ENCODE measurements at places on chromosomes 1 and 21.
A peak's percentile ranks its signal among the peaks of the same experiment; 100 is the strongest.

GRCh38 chr1:109792056-109792831 is 28.5 kb upstream of the EPS8L3 start:
- DNase-seq: peak; percentile 85

- DNase-seq: peak; percentile 41
Observed at GRCh38 chr1:24526940-24527542, 24.4 kb downstream of the RCAN3 start.

DNA sequence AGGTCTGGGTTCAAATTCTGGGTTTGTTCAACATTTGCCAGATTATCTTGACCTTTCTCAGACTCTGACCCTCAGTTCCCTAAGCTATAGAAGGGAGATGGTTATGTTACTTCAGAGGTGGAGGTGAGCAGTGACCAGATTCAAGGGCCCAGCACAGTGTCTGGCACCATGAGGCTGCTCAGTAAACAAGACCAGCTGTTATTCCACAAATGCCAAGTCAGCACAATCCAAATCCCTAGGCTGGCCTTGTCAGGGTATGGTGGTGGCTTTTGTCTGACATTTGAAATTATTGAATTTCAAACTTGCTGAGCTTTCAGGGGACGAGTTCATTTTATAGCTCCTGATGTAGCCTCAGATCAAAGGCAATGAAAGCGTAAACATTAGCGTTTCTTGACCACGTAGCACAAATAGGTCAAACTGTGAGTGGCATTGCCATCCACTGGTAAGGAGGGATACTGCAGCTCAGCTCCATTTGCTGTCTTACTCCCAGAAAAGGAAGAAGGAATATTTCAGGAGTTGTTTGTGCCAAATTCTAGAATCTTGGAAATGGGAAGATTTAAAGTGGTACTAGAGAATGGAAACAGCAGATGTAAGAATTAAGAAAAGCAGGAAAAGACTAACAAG is 94.3 kb upstream of the EDN2 start:
- DNase-seq: peak; percentile 39

GRCh38 chr1:54017979-54018378 is at the start of gene LDLRAD1:
LDLRAD1 (minus strand) TSS chr1:54018186; CDS start chr1:54018112, 74 bp downstream.
- DNase-seq: no peak

GRCh38 chr1:203999618-204000017 is 73.3 kb upstream of the SOX13 start:
- DNase-seq: no peak

- DNase-seq: no peak
Observed at GRCh38 chr1:167695756-167696561, 25.8 kb upstream of the MPZL1 start.

DNA sequence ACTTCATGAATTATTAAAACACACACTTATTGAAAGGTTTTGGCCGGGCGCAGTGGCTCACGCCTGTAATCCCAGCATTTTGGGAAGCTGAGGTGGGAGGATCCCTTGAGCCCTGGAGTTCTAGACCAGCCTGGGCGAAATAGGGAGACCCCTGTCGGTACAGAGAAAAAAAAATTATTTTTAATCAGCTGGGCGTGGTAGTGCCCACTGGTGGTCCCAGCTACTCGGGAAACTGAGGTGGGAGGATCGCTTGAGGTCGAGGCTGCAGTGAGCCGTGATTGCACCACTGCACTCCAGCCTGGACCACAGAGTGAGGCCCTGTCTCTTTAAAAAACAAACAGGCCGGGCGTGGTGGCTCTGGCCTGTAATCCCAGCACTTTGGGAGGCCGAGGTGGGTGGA is 1.7 kb downstream of the GABPB2 start:
- DNase-seq: no peak

GRCh38 chr1:41935226-41935625 is 16.5 kb upstream of the HIVEP3 start:
- no peak for DNase-seq

DNA sequence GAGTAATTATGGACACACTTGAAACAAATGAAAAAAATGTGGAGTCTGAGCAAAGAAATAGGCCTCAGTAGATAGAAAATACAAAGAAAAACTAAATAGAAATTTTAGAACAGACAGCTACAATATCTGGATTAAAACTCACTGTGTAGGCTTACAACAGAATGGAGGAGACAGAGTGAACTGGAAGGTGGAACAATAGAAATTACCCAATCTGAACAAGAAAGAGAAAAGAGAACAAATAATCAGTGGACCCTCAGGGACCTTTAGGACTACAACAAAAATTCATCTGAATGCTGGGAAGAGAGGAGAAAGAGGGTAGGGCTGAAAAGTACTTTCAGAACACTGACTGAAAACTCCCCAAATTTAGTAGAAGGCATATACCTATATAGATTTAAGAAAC is 90.0 kb downstream of the POU2F1 start:
- DNase-seq: no peak

DNA sequence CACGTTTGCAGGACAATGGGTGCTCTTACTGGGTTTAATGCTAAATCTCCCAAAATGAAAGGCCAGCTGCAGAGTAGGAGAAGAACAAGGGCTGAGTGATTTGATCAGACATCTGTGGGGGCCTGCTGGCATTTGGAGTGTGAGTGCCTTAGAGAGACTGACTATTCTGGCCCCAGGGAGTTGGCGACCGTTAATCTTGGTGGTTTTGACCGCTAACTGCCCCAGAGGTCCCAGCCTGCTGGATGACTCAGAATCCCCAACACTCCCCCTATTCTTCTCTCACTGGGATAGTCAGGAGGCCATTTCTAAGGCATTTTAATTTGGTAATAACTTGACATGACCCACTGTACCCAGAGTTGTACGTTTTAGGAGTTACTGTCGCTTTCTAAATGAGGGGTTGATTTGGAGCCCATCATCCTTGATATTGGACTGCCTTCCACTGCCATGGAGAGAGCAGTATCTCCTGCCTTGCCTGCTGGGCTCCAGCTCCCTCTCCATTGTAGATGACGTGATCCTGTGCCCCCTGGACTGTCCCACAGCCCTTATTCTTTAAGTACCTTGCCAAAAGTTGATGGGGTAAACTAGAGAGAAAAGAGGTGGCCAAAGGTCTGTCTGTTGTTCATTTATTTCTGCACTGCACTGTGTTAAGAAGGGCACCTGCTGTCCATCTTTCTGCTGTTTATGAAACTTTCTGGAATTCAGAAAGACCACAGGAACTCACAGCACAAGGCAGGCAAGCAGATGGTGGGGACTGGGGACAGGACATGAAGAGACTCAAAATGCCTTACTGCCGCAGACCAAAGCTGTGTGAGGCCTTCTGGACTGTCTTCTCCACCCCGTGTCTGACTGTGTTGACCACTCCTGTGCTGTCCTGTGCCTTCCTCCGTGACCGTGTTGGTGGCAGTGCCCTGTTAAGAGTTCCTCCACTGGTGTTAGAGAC is 98.2 kb upstream of the ARTN start:
- peak; percentile 61 for DNase-seq

DNA sequence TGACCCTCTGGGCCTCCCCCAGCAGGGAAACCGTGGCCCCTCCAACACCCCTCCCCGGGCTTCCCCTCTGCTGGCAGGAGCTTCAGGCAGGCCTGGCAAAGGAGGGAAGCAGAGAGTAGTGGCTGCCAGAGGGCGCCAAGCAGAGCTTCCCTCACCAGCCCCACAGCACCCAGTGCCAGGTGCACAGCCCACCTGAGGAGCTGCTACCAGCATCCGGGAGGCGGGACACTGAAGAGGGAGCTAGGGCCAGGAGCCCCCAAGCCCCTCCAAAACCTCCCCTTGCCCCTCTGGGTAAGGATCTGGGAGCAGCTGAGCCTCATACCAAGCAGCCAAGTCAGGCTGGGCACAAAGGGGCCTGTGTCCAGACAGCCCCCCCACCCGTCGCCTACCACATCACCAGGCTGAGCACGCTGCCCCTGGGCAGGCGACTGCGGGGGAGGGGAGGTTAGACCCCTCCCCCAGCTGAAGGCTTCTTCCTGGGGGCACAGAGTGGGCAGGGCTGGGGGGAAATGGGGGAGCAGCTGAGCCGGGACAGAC is 19.6 kb downstream of the CCDC24 start:
- no peak for DNase-seq

All from AG08396 (cell line).